ENCODE measurements at places on chromosomes 3 and 15.

DNA sequence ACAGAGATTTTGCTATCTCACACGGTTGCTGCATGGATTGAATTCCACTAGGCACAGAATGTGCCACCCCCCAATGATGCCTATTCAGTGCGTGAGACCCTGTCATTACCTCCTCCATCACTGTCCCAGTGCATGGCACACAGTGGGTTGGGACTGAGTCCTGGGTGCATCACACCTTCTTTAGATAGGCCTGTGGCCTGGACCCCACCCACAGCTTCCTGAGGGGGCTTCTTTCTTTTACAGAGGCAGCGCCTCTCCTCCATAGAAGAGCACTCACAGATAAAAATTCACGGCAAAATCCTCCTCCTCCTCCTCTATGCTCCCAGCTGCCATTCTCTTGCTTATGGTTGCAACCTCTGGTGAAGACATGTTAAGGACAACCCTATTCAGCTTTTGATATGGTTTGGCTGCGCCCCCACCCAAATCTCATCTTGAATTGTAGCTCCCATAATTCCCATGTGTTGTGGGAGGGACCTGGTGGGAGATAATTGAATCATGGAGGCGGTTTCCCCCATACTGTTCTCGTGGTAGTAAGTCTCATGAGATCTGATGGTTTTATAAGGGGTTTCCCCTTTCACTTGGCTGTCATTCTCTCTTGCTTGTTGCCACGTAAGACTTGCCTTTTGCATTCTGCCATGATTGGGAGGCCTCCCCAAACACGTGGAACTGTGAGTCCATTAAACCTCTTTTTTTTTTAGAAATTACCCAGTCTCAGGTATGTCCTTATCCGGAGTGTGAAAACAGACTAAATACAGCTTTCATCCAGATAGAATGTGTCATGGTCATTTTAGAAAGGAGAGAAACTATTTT, 147.6 kb downstream of the KLF13 start:
- no peak for DNase-seq

- DNase-seq = no peak
Measured at GRCh38 chr3:157618075-157618760, 115.0 kb upstream of the VEPH1 start.

- peak; percentile 16 for DNase-seq
Measured at GRCh38 chr3:46844397-46844796, 18.8 kb downstream of the MYL3 start.

DNA sequence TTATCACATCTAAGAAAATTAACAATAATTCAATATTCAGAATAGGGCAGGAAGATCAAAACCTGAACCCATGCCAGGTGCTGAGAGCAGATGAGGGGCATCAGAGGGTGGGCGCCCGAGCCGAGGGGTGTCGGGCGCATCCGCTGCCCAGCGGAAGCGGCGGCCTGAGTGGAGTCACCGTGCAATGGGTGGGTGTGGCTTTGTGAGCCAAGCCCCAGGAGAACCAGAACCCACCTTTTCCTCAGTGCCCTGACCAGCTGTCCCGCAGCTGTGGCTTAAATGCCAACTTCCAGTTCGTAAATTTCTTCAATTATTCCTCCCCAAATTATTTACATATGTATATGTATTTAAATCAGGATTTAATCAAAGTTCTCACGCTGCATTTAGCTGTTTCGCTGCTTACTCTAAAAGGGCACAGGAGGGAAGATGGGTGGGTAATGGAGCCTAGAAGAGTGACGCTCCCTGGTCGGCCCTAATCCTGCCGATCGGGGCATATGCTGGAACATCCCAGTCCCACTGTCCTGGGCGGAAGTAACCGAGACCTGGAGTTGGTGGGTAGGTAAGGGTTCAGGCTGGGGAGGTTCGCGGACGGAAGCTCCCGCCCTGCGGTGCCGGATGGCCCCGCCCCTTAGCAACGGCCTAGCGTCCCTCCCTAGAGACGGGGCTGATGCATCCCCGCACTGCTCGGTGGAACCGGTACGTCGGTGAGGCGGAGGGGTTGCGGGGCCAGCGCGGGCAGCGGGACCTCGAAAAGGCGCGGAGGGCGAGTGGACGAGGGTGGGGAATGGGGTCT, 1.3 kb downstream of the DNAH1 start:
- peak; percentile 76 for DNase-seq

- DNase-seq = no peak
Measured at GRCh38 chr15:88813960-88814359, 10.7 kb downstream of the ACAN start.

DNA sequence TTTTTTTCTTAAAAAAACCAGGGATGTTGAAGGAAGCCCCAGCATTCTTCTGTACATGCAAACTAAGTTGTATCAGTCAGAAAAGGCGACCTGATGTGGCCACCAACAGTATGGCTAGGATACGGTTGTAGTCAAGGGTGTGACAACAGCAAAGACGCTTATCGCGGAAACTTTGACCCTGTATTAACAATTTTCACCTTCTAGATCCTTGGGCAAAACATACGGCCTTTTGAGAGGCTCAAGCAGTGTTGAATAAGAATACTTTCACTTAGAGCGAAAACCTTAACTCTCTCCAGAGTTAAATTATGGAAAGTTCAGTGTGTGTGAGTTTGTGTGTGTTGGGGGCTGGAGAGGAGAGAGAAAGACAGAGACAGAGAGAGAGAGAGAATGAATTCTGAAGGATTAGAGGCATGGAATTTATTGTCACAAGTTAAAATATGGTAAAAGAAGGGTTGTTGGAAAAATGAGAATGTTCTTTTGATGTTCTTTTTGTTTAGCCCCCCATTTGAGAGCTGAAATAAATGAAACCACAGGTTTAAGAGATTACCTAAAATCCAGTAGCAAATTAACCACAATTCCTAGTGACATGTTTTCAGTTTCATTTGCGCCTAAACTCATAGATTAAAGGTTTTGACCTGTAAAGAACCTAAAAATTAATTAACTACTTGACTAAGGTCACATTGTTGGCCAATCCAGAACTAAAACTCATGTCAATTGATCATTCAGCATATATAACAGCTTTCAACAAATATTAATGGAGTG, 9.2 kb downstream of the ALCAM start:
- DNase-seq = no peak

GRCh38 chr15:49038382-49038781, 7.9 kb downstream of the SECISBP2L start:
- no peak for DNase-seq

DNA sequence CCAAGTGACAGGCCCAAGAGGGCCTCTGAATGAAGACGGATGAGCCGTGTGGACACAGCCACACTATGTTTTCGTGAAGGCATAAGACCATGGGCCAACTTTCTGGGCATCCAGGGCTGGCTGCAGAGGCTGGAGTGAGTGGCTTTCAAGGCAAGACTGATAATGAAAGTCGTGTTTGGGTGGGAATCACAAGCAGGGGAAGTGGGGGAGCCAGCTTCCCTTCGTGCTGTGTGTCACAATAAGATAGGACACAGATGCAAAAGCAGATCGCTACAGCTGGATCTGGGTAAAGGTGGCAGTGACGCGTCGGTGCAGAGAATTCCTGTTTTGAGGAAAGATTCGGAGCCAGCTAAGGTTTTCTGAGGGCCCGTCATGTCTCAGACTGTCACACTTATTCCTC, 309.8 kb upstream of the CTDSPL start:
- DNase-seq = no peak

Measured in activated T-cell treated with anti-CD3 and anti-CD28 coated beads, Interleukin-2, amount 50 U/mL, for 48 hours (primary cell).